ENCODE measurements at places on chromosomes 1 and 21. TPM values are rescaled to one million over a fixed set of nuclear protein-coding genes. Genes with fewer than 3 reads are reported as not detected.

CATSPERE gene
- total RNA-seq = 0.93 TPM

WNT9A gene
- 2.4 TPM for total RNA-seq

HSF2BP gene
- total RNA-seq = 0.47 TPM

GLMN gene
- 7.1 TPM for total RNA-seq

ALG14 gene
- total RNA-seq = 11.4 TPM

AVPR1B gene
- total RNA-seq = 0.89 TPM

GNG12 gene
- total RNA-seq = 85.0 TPM

HSD3B2 gene
- total RNA-seq = 4.1 TPM

CAPN8 gene
- 59.0 TPM for total RNA-seq

RGSL1 gene
- not detected for total RNA-seq

SPRR1A gene
- not detected for total RNA-seq

ETV3L gene
- not detected for total RNA-seq

IPP gene
- total RNA-seq = 19.2 TPM

MYBPH gene
- not detected for total RNA-seq

PTGFRN gene
- 74.4 TPM for total RNA-seq

ZNF683 gene
- not detected for total RNA-seq

DPM3 gene
- total RNA-seq = 106 TPM

PRUNE1 gene
- total RNA-seq = 27.5 TPM

TEDDM1 gene
- not detected for total RNA-seq

CD1E gene
- total RNA-seq = not detected

CTSS gene
- total RNA-seq = 290 TPM

APH1A gene
- total RNA-seq = 128 TPM

CNKSR1 gene
- total RNA-seq = 19.6 TPM

CCDC24 gene
- 16.9 TPM for total RNA-seq

ZNF697 gene
- 1.8 TPM for total RNA-seq

TMEM201 gene
- total RNA-seq = 8.4 TPM

KCNK2 gene
- total RNA-seq = 0.34 TPM

GATAD2B gene
- total RNA-seq = 34.4 TPM

LCE1D gene
- not detected for total RNA-seq

DNAJC16 gene
- 27.7 TPM for total RNA-seq

FCRL2 gene
- 0.51 TPM for total RNA-seq

CR1L gene
- total RNA-seq = not detected

CPLANE2 gene
- total RNA-seq = 9.9 TPM

BNIPL gene
- total RNA-seq = 1.1 TPM

CRNN gene
- not detected for total RNA-seq

SPRR2F gene
- total RNA-seq = not detected

Data from mucosa of descending colon (tissue), 3 donors.